ENCODE measurements at places on chromosomes 4 and X.

DNA sequence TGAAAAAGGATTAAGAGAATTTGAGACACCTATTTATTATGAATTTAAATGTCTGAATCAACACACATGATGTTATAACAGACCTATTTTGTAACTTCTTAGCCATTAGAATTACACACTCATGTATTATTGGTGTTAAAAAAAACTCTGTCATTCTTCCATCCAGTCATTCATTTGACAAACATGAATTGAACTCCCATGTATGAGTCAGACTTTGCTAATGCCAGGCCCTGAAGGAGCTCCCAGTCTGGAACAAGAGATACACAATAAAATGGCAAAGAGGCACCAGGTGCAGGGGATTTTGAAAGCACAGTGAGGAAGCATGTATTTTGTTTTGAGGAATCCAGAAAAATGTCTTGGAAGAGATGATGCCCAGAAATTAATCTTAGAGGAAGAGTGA, 87.7 kb upstream of the EFHC2 start:
- H3K36me3 ChIP-seq: no peaks in the 10 kb centered on the region
- no peak overlapping the region for H3K27ac ChIP-seq
- H3K4me3 ChIP-seq: no peak overlapping the region
- no peaks in the 10 kb centered on the region for H3K4me1 ChIP-seq
- no peak for DNase-seq

DNA sequence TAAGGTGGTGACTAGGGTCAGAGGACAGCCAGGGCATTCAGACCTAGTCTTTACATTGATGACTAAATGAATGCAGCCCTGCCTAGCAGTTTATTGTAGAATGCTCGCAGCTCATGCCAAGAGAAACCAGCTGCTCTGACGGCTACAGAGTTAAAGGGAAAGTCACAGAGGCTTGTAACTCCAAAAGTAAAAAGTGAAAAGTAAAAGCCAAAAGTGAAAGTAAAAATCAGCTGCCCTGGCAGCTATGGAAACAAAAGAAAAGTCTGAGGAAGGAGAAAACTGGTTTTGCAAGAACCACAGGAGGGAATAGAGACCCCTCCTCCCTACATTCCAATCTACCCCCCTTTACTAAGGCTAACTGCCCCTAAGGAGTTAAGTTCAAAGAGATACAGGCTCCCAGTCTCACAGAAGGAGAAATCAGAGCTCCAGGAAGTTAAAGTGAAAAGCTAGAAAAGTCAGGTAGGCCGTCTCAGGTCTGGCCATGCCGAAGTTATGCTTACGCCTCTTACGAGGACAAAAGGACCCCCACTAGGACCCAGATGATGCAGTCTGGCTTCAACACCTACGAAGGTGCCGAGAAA, 6.0 kb downstream of the GAGE10 start:
- DNase-seq: peak; percentile 14
- H3K36me3 ChIP-seq: no peaks in the 10 kb centered on the region
- peak overlapping the region; percentile 95 for H3K27ac ChIP-seq
- H3K27me3 ChIP-seq: no peaks in the 10 kb centered on the region

DNA sequence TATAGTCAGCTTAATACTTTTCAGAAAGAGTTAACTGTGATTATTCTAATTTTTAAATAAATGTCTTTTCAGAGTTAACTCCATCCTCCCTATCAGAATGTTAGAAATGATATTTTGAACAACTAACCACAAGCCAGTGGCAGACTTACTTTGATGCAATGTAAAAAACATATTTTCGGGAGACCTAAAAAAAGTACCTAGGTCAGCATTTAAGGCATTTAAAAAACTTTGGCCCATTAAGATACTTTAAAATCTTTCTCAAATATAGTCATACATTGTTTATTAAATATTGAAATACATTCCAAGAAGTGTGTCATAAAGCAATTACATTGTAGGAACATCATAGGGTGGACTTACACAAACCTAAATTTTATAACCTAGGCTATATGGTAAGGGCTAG, 426.1 kb downstream of the PABPC4L start:
- H3K27me3 ChIP-seq: no peaks in the 10 kb centered on the region
- no peak overlapping the region for H3K4me3 ChIP-seq
- H3K36me3 ChIP-seq: no peaks in the 10 kb centered on the region
- H3K27ac ChIP-seq: no peak overlapping the region
- DNase-seq: no peak
- no peaks in the 10 kb centered on the region for H3K4me1 ChIP-seq

DNA sequence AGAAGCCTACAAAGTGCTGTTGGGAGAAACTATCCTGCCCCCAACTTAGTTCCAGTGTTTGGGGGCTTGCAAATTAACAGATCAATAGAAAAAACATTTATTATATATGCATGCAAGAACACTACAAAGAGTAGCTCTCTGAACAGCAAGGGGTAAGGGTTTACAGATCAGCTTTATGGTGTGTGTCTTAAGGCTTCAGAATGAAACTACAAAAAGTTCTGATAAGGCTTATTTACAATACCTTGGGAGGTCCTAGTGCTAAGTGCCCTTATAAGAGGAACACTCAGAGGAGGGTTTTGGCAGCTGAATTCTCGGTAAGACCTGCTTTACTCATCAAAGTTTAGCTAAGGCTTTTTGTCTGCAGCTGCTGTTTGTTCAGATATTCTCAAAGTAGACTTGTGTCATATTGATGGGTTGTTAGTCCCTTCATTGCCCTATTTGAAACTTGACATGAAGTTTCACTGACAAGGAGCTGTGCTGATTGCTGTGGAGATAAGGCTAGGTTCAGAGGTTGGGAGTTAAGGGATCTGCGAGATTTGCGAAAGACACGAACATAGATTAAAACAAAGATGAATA, 7.7 kb downstream of the ERVMER34-1 start:
- H3K4me1 ChIP-seq: peaks cover 2% of the 10 kb centered on the region
- no peak for DNase-seq
- peaks cover 11% of the 10 kb centered on the region for H3K27me3 ChIP-seq
- no peak overlapping the region for H3K27ac ChIP-seq
- no peaks in the 10 kb centered on the region for H3K36me3 ChIP-seq

GRCh38 chrX:11462648-11463047, 169.4 kb downstream of the AMELX start:
- no peak overlapping the region for H3K4me3 ChIP-seq
- no peaks in the 10 kb centered on the region for H3K27me3 ChIP-seq
- no peaks in the 10 kb centered on the region for H3K36me3 ChIP-seq
- no peak overlapping the region for H3K27ac ChIP-seq

- peaks cover 4% of the 10 kb centered on the region for H3K4me1 ChIP-seq
- DNase-seq: no peak
- no peak within 1 kb of the TSS for H3K4me3 ChIP-seq
- no peaks in the 10 kb centered on the region for H3K36me3 ChIP-seq
These were observed at the start of gene MID1 for GRCh38 chrX:10620121-10620699. Gene MID1, minus strand, starts transcription at chrX:10620585. Its CDS starts 53,038 bp downstream, at chrX:10567547.

DNA sequence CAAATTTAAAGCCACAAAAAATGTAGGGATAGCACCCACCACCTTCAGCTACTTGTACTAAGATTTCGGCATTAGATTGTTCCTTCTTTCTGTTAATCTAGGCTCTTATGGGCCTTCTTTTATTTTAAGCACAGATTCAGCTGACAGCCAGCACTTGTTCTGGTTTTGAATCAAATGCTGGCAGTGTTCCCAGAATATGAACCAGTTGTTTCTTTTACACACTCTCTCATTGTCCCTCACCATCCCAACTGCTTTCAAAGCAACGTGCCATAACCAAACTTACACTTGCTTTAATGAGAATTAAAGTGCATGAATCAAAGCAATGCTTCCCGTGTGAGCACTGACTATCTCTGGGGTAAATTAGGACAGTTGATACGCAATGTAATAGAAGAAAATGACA, 744.5 kb upstream of the FAM241A start:
- H3K4me3 ChIP-seq: no peak overlapping the region
- H3K27ac ChIP-seq: no peak overlapping the region
- no peak for DNase-seq
- no peaks in the 10 kb centered on the region for H3K36me3 ChIP-seq
- H3K4me1 ChIP-seq: no peaks in the 10 kb centered on the region

All from activated CD4-positive, alpha-beta T cell treated with anti-CD3 and anti-CD28 coated beads, Interleukin-2, amount 10 ng/mL, durations not matched to agents 7 days and 5 days (primary cell).